Left lobe of liver (tissue), 2 donors: ENCODE measurements at places on chromosomes 3 and 15.

GRCh38 chr3:49410846-49411534 lies 786 bp downstream of the RHOA start:
- DNase-seq, result no peak

- DNase-seq, result no peak
Measured at GRCh38 chr3:133408961-133409360, 9.1 kb downstream of the BFSP2 start.

DNA sequence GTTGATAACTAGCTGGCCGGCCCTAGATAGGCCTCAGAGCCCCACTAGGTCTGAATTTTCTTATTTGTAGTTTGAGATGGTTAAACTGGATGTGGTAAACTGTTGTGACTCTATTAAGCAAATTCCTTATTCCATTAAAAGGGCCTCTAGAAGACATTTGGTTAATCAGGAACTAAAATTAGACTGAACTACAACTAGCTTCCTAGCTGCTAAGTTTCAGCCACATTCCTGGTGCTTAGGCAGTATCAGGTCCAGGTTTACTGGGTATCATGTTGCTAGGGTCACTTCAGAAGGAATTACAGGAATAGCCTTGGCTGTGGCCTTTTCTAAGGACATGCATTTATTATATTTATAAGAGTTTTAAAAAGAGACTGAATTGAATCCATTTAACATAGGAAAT lies 136.3 kb downstream of the PLD1 start:
- DNase-seq, result no peak

DNA sequence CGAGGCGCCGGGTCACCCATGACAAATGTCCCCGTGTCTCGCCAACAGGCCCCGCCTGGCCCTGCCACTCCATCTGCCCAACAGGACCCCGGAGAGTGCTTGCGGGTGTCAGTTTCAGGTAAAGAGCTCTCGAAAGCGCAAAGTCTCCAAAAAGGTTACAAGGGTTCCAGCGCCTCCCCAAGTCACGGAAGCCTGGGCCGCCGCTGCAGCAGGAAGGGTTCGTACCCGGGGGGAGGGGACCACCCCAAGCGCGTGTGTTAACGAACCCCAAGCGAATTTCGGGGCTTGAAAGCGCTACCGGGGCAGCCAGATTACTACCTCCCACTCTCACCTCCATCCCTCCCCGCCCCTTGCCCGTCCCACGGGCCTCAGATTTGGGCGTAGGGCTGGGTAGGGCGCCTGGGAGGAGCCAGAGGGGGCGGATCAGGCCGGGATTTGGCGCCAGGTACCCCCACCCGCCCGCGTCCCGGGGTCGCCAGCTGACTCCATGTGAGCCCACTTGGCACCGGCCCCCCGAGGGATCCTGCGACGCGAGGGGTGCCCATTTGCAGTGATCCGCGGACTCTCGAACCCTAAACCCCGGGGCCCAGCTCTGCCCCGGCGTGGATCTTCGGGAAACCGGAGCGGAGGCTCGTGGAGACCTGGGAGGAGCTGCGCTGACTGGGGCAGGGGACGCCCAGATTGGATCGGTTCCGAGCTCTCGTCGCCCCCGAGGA lies 85.9 kb downstream of the NR2F2 start:
- DNase-seq, result no peak

DNA sequence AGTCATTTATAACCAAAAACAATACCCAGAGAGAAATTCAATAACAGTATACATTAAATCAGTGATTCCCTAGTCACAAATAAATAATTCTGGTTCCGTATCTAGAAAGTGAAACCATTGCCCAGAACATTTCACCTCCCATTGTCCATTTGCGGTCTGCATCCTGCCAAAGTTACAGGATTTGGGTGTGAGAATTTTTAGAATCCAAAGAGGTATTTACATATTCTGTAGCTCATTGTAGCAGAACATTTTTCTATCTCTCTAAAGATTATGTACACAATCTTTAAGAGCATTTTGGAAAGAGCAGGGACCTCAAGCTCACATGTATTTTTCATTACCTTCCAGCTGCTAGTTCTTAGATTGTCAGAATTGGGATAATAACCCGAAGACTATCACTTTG lies 261.6 kb downstream of the CHL1 start:
- DNase-seq, result no peak

- peak; percentile 5 for DNase-seq
Measured at GRCh38 chr3:8574040-8574669, 70.4 kb downstream of the SSUH2 start.
